Stimulated activated CD4-positive, alpha-beta T cell treated with anti-CD3 and anti-CD28 coated beads, Interleukin-1b, Interleukin-23, amount 100 ng/mL, for 4 hours (primary cell): ENCODE measurements at places on chromosomes 4 and X.

DNA sequence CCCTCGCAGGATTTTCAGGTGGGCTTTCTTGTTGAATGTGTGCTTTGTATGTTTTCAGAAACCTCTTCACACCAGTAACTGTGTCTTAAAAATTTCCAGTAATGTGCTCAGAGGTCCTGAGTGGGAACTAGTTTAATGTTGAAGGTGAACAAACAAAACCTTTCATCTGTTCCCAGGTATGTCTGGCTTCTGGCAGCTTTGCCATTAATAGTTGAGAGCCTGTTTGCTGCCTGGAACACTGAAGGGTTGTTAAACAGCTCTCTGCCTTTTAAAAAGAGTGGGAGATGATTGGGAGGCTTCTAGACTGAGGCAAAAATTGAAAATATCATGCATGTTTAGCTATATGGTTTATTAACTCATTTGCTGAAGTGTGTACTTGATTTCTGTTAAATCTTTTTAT lies 161.2 kb upstream of the AGTR2 start:
- no peak for DNase-seq

- DNase-seq = no peak
Observed at GRCh38 chrX:120309873-120310705, 1.2 kb downstream of the TMEM255A start.

GRCh38 chr4:45423896-45424295 lies 697.5 kb upstream of the GNPDA2 start:
- DNase-seq = no peak

- DNase-seq = no peak
Observed at GRCh38 chr4:176444741-176445140, 125.0 kb downstream of the SPCS3 start.
